ENCODE measurements at places on chromosomes 1 and 21. TPM values are rescaled to one million over a fixed set of nuclear protein-coding genes. Genes with fewer than 3 reads are reported as not detected.

The GRHL3 gene
- total RNA-seq, result not detected

The C1orf94 gene
- not detected for total RNA-seq

The SLAMF7 gene
- 1.6 TPM for total RNA-seq

The C1orf105 gene
- total RNA-seq, result not detected

The C1orf210 gene
- total RNA-seq, result not detected

The OR2T29 gene
- not detected for total RNA-seq

The CHIA gene
- total RNA-seq, result not detected

The SH2D5 gene
- not detected for total RNA-seq

The CACNA1E gene
- total RNA-seq, result 0.04 TPM

The OR10J5 gene
- not detected for total RNA-seq

The CHI3L2 gene
- total RNA-seq, result 3.3 TPM

The UQCRHL gene
- 1.5 TPM for total RNA-seq

The ELF3 gene
- total RNA-seq, result 6.4 TPM

The ARTN gene
- 0.94 TPM for total RNA-seq

The S100A16 gene
- total RNA-seq, result 58.4 TPM

The SRM gene
- total RNA-seq, result 75.3 TPM

The ATAD3B gene
- 28.6 TPM for total RNA-seq

The MLLT11 gene
- 2.5 TPM for total RNA-seq

The CD1B gene
- not detected for total RNA-seq

The TFF2 gene
- total RNA-seq, result not detected
